ENCODE measurements at places on chromosomes 16 and 17. TPM values are rescaled to one million over a fixed set of nuclear protein-coding genes. Genes with fewer than 3 reads are reported as not detected.

DNA sequence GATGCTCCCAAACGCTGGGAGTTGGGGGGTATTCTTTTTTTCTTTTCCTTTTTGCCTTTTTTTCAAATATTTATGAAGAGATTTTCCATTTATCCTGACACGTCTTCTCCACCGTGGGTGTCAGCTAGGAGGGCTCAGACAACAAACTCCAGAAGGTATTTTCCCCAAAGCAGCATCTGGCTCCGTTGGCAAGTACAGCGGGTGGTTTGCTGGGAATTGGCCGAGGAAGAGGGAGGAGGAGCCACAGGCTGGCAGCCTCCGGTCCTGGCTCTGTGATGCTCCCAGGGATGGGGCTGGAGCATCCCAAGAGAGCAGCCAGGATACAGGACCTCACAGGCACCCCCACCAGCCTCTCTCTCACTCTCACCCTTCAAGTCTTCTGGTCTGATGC lies 10.9 kb upstream of the CACNG4 start:
- no peaks in the 10 kb centered on the region for H3K4me1 ChIP-seq
- H3K36me3 ChIP-seq = no peaks in the 10 kb centered on the region
- no peak overlapping the region for H3K27ac ChIP-seq
- peaks cover 17% of the 10 kb centered on the region for H3K27me3 ChIP-seq
- no peak overlapping the region for H3K4me3 ChIP-seq

- peaks cover 24% of the 10 kb centered on the region for H3K4me1 ChIP-seq
- no peaks in the 10 kb centered on the region for H3K27me3 ChIP-seq
- peaks cover 32% of the 10 kb centered on the region for H3K36me3 ChIP-seq
- H3K27ac ChIP-seq = no peak overlapping the region
- no peak overlapping the region for H3K4me3 ChIP-seq
Observed at GRCh38 chr16:84500531-84500930, 3.9 kb downstream of the MEAK7 start.

Gene IFI35
- 149 TPM for total RNA-seq

DNA sequence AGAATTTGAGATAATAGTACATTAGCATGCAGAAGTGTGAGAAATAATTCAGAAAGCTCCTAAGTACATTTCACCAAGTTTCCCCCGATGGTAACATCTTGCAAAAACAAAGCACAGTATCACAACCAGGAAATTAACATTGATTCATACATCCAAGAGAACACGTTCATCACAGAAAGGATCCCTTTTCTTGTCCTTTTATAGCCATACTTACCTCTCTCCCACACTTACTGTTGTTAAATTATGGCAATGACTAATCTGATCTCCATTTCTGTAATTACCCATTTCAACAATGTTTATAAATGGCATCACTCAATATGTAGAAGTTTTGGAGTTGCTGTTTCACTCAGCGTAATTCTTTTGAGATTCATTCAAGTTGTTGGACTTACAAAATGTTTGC lies 1260.0 kb downstream of the CDH8 start:
- no peak for DNase-seq
- H3K4me1 ChIP-seq = no peaks in the 10 kb centered on the region
- no peak overlapping the region for H3K4me3 ChIP-seq
- H3K36me3 ChIP-seq = no peaks in the 10 kb centered on the region
- H3K27me3 ChIP-seq = no peaks in the 10 kb centered on the region
- no peak overlapping the region for H3K27ac ChIP-seq

Gene EPOP
- total RNA-seq = 10.2 TPM

- peak overlapping the region; percentile 70 for H3K4me3 ChIP-seq
- no peaks in the 10 kb centered on the region for H3K27me3 ChIP-seq
- DNase-seq = peak; percentile 72
- peaks cover 56% of the 10 kb centered on the region for H3K4me1 ChIP-seq
- H3K36me3 ChIP-seq = no peaks in the 10 kb centered on the region
- H3K27ac ChIP-seq = peak overlapping the region; percentile 96
Observed at GRCh38 chr17:39096508-39097149, 54.8 kb downstream of the PLXDC1 start.

DNA sequence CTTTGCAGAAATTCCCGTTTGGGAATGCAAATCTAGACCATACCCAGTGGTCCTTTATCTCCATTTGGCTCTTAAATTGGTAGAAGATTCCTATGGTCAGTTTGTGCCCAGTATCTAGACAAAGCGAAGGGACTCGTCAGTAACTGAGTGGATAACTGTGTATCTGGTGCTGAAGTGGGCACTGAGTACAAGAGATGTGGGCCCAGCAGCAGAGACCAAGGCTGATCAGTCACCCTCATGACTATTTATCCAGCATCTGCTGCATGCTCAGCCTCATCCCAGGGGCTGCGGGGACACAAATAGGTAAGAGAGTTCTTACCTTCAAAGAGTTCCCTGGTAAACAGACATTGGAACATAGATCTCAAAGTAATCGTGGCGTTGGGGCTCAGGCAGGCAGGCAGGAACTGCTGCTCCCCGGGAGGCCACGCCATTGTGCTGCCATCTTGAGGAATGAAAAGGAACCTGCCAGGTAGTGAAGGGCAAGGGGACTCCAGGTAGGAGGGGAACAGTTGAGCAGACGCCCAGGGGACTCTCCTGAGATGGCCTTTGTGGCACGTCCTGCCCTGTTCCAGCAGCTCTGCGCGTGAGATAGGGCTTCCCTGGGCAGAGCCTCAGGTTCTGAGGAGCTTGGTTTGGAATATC lies 10.3 kb downstream of the NT5M start:
- DNase-seq = peak; percentile 78
- H3K36me3 ChIP-seq = peaks cover 7% of the 10 kb centered on the region
- H3K4me3 ChIP-seq = no peak overlapping the region

- H3K4me1 ChIP-seq = peaks cover 78% of the 10 kb centered on the region
- no peaks in the 10 kb centered on the region for H3K27me3 ChIP-seq
- no peak overlapping the region for H3K4me3 ChIP-seq
Observed at GRCh38 chr17:46143827-46144236, 49.4 kb downstream of the KANSL1 start.

- no peak overlapping the region for H3K27ac ChIP-seq
- H3K36me3 ChIP-seq = no peaks in the 10 kb centered on the region
- no peak for DNase-seq
- H3K27me3 ChIP-seq = peaks cover 14% of the 10 kb centered on the region
- no peak overlapping the region for H3K4me3 ChIP-seq
- peaks cover 20% of the 10 kb centered on the region for H3K4me1 ChIP-seq
Observed at GRCh38 chr17:56718515-56718914, 115.2 kb downstream of the C17orf67 start.

DNA sequence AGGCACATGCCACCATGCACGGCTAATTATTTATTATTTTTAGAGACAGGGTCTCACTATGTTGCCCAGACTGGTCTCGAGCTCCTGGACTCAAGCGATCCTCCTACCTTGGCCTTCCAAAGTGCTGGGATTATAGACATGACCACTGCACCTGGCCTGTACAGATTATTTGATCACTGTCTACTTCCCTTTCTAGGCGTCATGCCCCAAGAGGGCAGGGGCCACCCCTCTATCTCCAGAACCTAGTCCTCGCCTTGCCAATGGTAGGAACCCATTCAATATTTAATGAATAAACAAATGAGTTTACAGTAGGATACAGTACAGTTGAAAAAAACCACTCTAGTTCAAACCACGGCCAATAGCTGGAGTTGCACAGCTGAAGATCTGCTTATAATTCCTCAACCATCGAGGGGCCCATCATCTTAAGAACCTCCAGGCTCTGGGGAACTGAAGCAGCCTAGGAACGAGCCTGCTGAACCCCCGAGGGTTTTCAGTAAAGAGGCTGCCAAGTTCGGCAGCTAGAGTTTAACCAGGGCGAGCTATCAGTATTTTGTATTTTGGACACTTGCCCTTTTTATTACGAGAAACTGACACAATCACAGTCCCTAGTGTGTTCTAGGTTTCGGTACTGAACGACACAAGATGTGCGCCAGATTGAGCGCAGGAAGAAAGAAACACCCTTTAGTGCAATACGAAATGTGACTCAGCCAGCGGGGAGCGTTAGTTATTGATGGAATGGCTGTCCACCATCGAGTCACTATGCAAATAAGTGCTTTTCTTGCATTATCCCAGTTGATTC lies 14.6 kb downstream of the ADCY9 start:
- no peak overlapping the region for H3K4me3 ChIP-seq
- no peak for DNase-seq
- no peaks in the 10 kb centered on the region for H3K4me1 ChIP-seq

Gene MYH3
- total RNA-seq = 3.0 TPM

- H3K27ac ChIP-seq = no peak overlapping the region
- no peak overlapping the region for H3K4me3 ChIP-seq
- H3K4me1 ChIP-seq = no peaks in the 10 kb centered on the region
- DNase-seq = no peak
Observed at GRCh38 chr16:7089751-7090150, 242.9 kb upstream of the RBFOX1 start.

GRCh38 chr16:79557421-79557820 lies 43.1 kb downstream of the MAF start:
- H3K4me1 ChIP-seq = no peaks in the 10 kb centered on the region
- DNase-seq = no peak
- no peak overlapping the region for H3K4me3 ChIP-seq
- H3K27ac ChIP-seq = no peak overlapping the region
- H3K36me3 ChIP-seq = no peaks in the 10 kb centered on the region
- H3K27me3 ChIP-seq = peaks cover 8% of the 10 kb centered on the region

- H3K27me3 ChIP-seq = peaks cover 5% of the 10 kb centered on the region
- no peaks in the 10 kb centered on the region for H3K36me3 ChIP-seq
- H3K4me3 ChIP-seq = no peak overlapping the region
- peaks cover 14% of the 10 kb centered on the region for H3K4me1 ChIP-seq
- no peak overlapping the region for H3K27ac ChIP-seq
Observed at GRCh38 chr17:73431401-73432205, 119.8 kb upstream of the CDC42EP4 start.

Gene PRR35
- total RNA-seq = not detected

GRCh38 chr16:12252616-12253015 lies 276.1 kb downstream of the SNX29 start:
- no peak for DNase-seq
- H3K4me3 ChIP-seq = no peak overlapping the region
- no peak overlapping the region for H3K27ac ChIP-seq
- no peaks in the 10 kb centered on the region for H3K4me1 ChIP-seq
- no peaks in the 10 kb centered on the region for H3K27me3 ChIP-seq
- no peaks in the 10 kb centered on the region for H3K36me3 ChIP-seq

DNA sequence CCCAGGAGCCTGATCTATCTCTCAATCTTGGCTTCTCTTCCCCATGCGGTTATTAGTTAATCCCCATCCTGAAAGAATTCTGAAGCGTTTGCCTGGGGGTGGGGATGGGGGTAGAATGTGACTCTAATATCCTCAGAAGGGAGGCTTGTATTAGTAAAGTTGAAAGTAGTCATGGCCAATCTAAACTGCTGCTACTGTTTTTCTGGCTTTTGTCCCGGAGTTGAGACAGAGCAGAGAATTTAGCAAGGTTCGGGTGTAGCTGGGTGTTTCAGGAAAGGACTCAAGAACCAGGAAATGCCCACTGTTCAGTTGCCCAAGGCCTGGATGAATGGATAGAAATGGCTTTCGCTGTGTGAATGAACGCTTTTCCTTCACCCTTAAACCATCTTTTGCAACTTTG lies 17.6 kb upstream of the ITGAM start:
- DNase-seq = no peak
- no peak overlapping the region for H3K27ac ChIP-seq
- no peaks in the 10 kb centered on the region for H3K36me3 ChIP-seq
- no peaks in the 10 kb centered on the region for H3K4me1 ChIP-seq

Gene LYRM1
- 47.0 TPM for total RNA-seq

DNA sequence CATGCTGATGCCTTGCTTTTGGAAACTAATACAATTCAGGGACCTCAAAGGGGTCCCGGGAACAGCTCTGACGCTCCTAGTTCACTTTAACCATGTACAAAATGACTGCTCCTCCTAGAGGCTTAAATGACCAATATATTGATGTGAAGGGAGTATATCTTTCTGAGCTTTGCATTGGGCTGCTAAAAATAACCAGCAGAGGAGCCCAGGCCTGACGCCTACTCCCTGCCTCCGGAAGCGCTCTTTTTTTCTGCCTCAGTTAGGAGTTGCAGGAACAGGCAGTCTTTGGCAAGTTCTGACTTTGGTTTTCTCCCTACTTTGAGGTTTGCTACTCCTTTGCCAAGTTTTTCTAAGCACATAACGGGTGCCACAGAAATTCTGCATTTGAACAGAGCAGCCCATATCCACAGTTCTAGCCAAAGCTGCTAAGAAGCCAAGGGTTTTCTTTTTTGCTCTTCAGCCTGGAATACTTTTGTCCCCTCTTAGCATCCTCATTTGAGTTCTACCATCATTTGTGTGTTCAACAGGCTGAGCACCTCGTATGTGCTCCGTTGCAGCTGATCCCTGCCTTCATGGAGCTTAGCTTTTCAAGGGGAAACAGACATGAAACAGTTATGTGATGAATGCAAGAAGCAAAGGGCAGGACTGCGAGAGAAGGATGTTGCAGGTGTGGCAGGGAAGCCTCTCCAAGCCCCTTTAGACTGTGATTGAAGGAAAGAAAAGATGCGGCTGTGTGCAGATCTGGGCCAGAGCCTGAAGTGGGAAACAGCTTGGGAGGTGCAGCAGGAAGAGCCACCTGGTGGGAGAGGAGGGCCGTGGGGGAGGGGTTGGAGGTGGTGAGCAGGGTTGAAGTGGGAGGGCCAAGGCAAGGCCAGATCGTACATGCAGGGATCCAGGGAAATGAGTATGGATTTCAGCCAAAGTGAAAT lies 2.8 kb upstream of the NAGPA start:
- H3K27ac ChIP-seq = no peak overlapping the region
- H3K27me3 ChIP-seq = peaks cover 2% of the 10 kb centered on the region
- no peaks in the 10 kb centered on the region for H3K36me3 ChIP-seq

GRCh38 chr17:73096866-73097265 lies 4.4 kb upstream of the SLC39A11 start:
- H3K27ac ChIP-seq = no peak overlapping the region
- H3K4me3 ChIP-seq = no peak overlapping the region
- H3K4me1 ChIP-seq = peaks cover 7% of the 10 kb centered on the region

DNA sequence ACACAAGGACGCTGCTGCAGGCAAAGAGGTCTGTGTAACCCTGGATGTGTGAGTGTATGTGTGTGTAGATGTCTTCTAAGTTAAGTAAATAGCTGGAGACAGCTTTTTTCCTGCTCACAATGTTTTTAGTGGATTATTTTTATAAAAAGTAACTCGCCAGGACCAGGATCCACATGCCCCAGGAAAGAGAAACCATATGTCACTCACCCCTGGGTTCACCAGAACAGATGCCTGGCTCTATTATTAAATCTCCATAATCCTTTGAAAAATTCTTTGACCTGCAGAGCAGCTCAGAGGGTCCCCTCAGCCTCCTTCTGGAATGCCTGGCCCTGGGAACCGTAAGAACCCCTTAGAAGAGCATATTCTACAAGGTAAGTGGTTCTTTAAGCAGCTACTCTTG lies 18.0 kb downstream of the ABCC12 start:
- no peak overlapping the region for H3K4me3 ChIP-seq
- no peaks in the 10 kb centered on the region for H3K4me1 ChIP-seq
- H3K27me3 ChIP-seq = peaks cover 5% of the 10 kb centered on the region
- H3K27ac ChIP-seq = no peak overlapping the region
- H3K36me3 ChIP-seq = no peaks in the 10 kb centered on the region

Gene GPR139
- total RNA-seq = not detected

GRCh38 chr17:2797637-2798036 lies 1.4 kb downstream of the RAP1GAP2 start:
- peaks cover 17% of the 10 kb centered on the region for H3K27me3 ChIP-seq
- DNase-seq = no peak
- H3K4me3 ChIP-seq = peak overlapping the region; percentile 97
- no peak overlapping the region for H3K27ac ChIP-seq

- no peak for DNase-seq
- no peaks in the 10 kb centered on the region for H3K36me3 ChIP-seq
- no peak overlapping the region for H3K27ac ChIP-seq
- H3K27me3 ChIP-seq = peaks cover 6% of the 10 kb centered on the region
- H3K4me3 ChIP-seq = no peak overlapping the region
- H3K4me1 ChIP-seq = no peaks in the 10 kb centered on the region
Observed at GRCh38 chr17:73610331-73610911, 33.8 kb downstream of the SDK2 start.

Gene HS3ST4
- not detected for total RNA-seq

Gene RUNDC3A
- total RNA-seq = 0.28 TPM
